Hypothalamus (tissue), 51 donors: ENCODE measurements at places on chromosomes 2 and 18.

GRCh38 chr2:231531883-231532755, 1.9 kb upstream of the NMUR1 start:
- DNase-seq = no peak

- DNase-seq = no peak
Measured at GRCh38 chr2:227402959-227403358, 15.2 kb upstream of the SCYGR1 start.

DNA sequence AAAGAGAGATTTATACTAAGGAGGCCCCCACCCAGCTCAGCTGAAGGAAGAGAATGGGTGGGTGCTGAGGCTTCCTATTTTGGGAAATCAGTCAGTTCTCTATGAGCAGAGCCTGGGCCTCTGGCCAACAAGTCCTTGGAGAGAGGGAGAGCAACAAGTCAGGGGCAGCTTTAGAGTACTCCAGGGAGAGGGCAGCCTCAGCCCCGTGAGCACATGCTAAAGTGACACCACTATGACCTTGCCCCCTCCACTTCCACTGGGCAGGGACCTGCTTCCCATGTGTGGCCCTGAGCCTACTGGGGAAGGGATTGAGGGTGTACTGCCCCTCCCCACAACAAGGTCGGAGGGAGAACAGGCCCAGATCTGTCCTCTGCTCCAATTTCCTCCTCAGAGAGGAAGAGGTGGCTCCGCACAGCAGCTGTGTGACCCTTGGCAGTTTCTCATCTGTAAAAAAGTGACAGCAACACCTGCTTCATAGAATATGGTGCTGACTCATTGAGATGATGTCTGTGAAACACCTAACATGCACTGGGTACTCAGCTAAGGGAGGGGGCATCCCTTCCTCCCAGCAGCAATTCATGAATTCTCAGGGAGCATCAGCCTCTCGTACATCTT, 72.9 kb downstream of the CLHC1 start:
- no peak for DNase-seq

GRCh38 chr2:59276033-59276432, 1034.9 kb upstream of the FANCL start:
- no peak for DNase-seq

DNA sequence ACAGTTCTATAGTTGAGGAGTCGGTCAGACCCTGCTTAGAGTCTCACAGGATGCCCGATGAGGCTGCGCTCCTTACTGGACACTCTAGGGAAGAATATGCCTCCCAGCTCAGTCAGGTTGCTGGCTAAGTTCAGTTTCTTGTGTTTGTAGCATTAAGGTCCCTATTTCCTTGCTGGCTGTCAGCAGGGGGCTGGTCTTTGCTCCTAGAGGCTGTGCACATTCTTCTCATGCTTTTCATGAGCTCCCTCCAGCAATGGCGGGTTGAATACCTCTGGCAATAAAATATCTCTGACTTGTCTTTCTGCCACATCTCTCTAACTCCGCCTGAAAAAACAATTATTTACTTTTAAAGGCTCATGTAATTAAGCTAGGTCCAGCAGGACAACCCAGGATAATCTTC, 79.4 kb upstream of the DNAJC10 start:
- no peak for DNase-seq

- DNase-seq = no peak
Measured at GRCh38 chr2:219595256-219595655, 2.4 kb upstream of the STK11IP start.

- no peak for DNase-seq
Measured at GRCh38 chr2:148965623-148966437, 72.7 kb upstream of the LYPD6B start.

- no peak for DNase-seq
Measured at GRCh38 chr2:1848599-1848995, 104.3 kb upstream of the PXDN start.

GRCh38 chr2:4265936-4266335, 562.6 kb downstream of the DCDC2C start:
- DNase-seq = no peak

GRCh38 chr2:122266636-122267035, 511.2 kb downstream of the TSN start:
- DNase-seq = no peak

- no peak for DNase-seq
Measured at GRCh38 chr18:47777626-47778025, 152.8 kb downstream of the SMAD2 start.

DNA sequence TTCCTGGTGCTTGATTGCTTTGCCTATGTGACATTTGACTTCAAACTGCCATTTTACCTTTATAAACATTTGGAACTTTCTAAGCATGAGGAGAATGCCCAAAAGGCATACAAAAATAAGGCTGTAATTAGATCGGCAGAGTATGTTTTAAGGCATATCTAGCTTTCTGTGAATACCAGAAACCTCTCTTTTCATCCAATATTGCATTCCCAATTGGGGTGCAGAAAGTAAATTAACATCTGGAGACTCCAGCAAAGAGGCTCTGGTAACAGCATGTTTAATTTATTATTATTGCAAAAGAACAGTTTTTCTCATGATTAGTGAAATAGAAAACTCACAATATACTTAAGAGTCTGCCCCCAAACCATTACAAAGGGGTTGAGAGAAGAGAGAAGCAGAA, 32.1 kb downstream of the FRZB start:
- DNase-seq = no peak

GRCh38 chr2:48829036-48829435, 73.5 kb upstream of the LHCGR start:
- no peak for DNase-seq

DNA sequence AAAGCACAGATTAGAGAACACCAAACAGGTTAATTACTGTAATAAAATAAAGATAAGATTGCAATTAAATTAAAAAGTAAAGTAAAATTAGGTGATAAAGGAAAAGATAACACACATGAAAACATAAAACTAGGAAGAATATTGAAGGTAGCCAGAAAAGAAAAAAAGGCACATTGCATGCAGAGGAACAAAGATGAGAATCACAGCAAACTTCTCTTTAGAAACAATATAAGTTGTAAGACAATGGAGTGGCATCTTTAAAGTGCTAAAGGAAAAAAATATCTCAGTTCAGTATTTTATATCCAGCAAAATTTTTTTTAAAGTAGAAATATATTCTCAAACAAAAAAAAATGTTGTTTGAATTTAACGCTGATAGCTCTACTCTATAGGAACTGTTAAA, 366.0 kb downstream of the CPS1 start:
- no peak for DNase-seq

DNA sequence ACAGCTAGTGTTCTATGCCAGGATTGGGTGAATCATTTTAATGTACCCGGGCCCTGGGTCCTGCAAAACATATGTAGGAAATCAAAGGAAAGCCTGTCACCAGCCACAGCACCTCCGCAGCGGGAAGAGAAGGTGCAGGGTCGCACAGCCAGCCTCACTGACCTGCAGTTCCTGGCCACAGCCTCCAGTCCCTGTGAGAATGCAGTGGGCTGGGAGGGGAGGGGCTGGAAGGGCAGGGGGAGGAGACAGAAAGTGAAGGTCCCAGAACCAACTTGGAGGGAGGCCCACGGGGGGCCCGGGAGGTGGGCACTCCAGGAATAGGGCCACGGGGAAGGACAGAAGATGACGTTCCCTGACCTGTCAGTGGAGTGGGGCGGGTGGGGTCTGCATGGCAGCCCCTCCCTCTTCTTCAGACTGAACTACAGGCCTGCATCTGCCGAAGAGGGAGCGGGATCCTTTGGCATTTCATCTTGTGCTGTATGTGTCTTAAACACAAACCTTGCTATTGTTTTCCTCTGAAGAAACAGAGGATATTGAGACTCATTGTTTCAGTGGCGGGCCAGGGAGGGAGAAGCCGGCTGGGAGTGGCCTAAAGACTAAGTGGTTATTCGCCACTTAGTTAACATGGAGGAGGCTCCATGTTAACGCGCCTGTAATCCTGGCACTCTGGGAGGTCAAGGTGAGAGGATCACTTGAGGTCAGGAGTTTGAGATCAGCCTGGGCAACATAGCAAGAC, 7.5 kb downstream of the MAL start:
- DNase-seq = no peak

- no peak for DNase-seq
Measured at GRCh38 chr2:127411653-127412369, 6.4 kb upstream of the PROC start.

DNA sequence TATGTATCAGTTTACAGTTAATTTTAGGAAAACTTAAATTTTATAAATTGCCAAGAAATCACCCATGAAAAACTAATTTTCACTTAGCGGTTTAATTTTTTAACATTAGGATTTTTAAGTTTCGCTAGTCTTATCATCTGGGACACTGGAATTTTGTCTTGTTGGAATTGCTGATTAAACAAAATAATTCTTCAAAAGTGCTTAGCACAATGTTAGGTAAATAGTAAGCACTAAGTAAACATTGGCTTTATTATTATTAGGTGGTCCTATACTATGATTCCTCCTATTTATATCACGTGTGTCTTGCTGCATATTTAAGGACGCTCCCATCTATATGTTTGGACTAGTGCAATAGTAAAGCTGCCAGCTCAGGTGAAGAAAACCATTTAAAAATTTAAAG, 54.6 kb upstream of the MAP4K3 start:
- no peak for DNase-seq

GRCh38 chr2:105935063-105935462, 190.4 kb downstream of the NCK2 start:
- no peak for DNase-seq

- no peak for DNase-seq
Measured at GRCh38 chr2:71790226-71791060, 337.1 kb downstream of the DYSF start.

- DNase-seq = no peak
Measured at GRCh38 chr2:71683666-71684065, 230.3 kb downstream of the DYSF start.

- no peak for DNase-seq
Measured at GRCh38 chr2:98084869-98085238, 2.1 kb upstream of the VWA3B start.

DNA sequence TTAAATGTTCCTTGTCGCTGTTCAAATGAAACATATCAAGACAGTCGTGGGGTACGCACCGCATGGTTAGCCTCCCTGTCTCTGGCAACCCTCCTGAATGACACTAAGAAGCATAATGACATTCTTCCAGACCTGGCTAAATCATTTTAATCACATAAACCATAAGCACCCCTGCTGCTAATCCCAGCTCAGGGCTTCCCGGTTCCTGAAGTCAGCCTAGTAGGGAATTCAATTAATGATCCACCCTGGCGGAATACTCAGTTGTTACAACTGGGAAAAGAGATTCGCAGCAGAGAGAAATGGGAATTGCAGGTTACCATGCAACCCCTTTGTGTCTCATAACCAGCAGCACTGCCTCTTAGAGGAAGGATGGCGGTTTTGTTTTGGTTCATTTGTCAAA, 200.8 kb upstream of the AGAP1 start:
- no peak for DNase-seq

DNA sequence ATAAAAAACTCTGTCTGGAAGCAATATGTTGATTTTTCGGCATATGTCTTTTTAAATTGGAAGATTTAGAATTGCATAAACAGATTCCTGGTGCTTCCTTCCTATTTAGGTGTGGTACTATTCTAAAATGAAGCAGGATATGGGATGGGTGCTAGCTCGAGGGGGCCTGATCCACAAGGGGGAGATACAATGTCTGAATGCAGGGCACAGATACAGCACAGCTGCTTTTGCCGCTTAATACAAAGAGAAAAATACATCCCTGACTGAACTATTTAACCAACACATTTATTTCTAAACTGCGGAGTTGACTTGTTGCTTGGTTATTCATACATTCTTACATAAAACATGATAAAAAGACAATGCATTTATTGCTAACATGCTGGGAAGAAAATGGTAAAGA, 169.1 kb downstream of the TMEFF2 start:
- DNase-seq = no peak

DNA sequence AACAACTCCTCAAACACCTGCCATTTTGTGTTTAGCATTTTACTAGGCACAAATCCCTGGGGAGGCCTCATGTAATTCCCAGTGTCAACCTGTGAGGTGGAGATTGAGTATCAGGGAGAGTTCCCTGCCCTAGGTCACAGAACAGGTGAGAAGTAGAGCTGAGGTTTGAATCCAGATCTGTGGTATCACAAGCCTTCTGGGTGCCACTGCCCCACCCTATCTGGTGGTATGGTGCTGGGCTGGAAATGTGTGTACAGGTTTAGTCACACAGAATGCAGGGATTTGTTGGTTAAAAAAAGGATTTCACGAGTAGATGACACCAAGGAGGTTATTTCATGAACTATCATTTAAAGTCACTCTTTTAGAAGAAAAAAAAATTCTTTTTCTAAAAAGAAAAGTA, 35.7 kb upstream of the PKDCC start:
- no peak for DNase-seq

- DNase-seq = no peak
Measured at GRCh38 chr2:85134896-85135659, 1.9 kb downstream of the TCF7L1 start.
